ENCODE measurements at places on chromosomes 2 and 18.

- no peak for DNase-seq
Observed at GRCh38 chr2:111930875-111931274, 32.5 kb downstream of the MERTK start.

DNA sequence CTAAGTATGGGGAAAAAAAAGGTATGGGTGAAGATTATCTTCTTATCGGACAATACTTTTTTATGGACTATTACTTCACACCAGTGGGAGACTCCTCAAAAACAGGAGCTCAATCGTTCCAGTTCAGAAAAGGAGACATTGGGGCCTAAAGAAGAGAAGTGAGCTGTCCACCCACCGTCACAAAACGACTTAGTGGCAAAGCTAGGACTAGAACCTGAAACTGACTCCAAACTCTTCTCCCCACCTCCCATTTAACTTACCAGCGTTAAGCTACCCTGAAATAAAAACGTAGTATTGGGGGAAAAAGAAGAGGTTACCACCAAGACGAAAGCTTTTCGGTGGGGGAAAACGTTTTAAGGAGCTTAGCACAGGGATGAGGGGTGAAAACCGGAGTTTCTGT lies 503 bp downstream of the GTF3C3 start:
- DNase-seq: no peak

DNA sequence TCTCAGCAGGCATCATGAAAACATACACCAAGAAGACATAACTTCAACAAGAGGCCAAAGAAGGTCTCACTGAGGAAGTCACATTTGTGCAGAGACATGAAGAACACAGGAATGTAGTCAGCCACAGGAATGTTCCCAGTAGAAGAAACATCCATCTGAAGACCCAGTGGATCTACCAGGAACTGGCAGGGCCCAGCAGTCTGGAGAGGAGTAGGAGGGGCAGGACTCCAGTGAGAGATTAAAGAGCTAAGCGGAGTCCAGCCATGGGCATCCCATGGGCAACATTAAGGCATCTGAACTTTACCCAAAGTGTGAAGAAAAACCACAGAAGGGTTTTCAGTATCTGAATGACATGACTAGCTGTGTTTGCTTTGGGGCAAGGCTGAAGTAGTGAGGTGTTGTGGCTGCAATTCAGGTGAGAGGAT lies 103.1 kb downstream of the UPP2 start:
- DNase-seq: peak; percentile 83

DNA sequence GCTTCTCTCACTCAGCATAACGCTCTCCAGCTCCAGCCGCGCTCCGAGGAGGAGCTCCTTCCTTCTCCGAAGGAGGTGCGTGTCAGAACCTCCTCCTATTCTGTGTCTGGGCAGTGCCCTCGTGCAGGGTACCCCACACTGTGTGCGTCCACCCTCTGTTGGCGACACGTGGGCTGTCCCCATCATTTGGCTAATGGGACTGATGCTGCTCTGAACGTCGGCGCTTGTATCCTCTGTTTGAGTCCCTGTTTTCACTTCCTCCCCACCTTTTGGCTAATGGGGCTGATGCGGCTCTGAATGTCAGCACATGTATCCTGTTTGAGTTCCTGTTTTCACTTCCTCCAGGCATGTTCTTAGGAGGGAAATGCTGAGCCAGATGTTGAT lies 22.2 kb downstream of the KCNG2 start:
- DNase-seq: no peak

DNA sequence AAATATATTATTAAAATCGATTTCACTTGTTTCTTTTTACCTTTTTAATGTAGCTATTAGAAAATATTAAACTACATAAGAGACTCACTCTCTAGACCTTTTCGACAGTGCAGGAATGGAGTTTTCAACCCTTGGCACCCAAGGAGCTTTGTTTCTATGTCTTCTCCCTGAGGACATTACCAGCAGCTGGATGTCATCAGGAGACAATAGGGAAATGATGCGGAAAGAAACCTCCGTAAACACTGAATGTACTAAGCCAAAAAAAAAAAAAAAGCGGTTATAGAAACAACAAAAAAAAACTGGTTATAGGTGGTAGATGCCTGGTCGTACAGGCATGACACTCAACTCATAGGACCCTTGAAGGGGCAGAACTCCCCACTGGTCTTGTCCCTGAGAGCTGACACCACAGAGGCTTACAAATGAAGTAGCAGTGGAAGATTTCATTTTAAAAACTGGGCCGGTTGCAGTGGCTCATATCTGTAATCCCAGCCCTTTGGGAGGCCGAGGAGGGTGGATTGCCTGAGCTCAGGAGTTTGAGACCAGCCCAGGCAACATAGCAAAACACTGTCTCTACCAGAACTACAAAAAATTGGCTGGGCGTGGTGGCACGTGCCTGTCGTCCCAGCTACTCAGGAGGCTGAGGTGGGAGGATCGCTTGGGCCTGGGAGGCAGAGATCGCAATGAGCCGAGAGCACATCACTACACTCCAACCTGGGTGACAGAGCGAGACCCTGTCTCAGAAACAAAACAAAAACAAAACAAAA lies 23.8 kb downstream of the THAP4 start:
- no peak for DNase-seq

- DNase-seq: no peak
Observed at GRCh38 chr18:36328385-36328858, 30.9 kb downstream of the FHOD3 start.

- DNase-seq: no peak
Observed at GRCh38 chr18:28669165-28669564, 492.2 kb upstream of the CDH2 start.

DNA sequence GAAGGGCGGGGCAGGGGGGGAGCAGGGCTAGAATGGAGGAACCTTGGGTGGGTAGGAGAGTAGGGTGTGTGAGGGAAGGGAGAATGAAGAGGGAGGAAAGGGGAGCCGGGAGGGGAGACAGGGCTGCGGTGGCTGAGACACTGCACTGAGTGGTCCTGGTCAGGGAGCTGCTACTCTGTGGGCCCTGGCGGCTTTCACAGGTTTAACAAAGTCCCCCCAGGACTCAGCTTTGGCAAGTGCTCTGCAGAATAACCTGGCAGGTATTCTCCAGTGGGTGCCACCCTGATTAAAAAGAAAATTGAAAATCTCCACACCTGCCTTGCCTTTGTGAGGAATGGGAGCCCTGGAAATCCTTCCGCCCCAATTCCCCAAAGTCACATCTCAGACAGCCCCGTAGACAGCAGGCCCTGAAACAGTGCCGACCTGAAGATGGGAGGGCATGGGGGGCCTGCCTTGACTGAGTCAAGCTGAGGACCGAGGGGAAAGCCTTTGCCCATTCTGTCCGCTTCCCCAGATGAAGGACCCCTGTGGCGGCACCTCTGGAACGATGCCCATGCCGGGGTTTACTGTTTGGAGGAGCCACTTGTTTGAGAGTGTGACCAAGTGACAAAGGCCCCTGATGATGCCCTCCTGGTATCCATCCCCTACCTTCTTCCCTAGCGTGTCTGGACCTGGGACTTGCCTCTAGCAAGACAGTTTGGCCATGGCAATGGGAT lies 43.6 kb upstream of the OTOS start:
- DNase-seq: no peak

- DNase-seq: peak; percentile 40
Observed at GRCh38 chr2:130873700-130874346, 37.1 kb downstream of the ARHGEF4 start.

DNA sequence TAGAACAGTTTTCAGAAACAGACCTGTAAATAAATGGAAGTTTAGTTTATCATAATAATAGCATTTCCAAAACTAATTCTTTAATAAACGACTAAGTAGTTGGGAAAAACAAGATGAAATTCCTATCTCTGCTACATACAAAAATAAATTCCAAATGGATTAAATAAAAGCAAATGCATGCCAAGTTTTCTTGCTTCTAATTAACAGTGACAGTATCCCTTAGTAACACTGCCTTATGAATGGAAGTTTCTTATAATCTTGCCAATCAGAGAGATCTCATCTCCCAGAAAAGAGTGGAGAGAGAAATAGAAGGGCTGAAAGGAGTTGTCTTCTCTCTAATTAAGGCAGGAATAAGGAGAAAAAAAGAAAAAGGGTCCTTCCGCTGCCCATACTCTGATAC lies 133.9 kb downstream of the GFPT1 start:
- no peak for DNase-seq

GRCh38 chr18:22032392-22032961 lies 136.9 kb upstream of the GATA6 start:
- no peak for DNase-seq

DNA sequence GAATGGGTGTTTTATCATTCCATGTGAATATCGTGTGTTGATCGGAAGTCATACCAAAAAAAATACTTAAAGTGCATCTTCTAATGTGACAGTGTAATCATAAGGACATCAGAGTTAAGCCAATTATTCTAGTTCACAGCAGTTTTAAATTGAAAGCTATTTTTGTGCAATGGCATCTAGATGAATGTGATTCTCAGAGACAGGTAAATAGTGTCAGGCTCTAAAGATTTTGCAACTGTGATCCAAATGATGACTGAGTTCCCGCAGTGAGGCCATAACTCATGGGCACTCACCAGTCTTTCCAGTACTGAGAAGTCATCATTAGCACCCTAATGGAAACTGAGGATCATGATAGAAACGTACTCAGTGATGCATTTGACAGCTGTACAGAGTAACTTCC lies 542.6 kb downstream of the PARD3B start:
- no peak for DNase-seq

DNA sequence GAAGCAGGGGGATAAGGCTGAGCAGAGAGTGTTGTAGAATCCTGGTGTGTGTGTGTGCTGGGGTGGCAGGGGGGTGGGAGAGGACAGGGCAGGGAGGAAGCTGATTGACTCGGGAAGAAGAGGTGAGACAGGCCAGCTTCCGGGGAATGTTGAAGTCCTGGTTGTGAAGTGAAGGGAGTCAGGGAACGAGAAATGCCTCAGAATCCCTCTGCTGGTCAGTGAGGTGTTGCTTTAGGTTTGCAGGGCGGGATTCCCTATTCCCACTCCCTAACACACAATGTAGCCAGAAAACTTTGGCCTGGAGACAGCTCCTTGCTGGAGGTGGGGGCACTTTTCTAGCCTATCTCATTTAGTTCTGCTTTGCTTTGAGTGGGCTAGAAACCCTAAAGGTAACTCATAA lies 265.1 kb downstream of the HAUS1 start:
- no peak for DNase-seq

DNA sequence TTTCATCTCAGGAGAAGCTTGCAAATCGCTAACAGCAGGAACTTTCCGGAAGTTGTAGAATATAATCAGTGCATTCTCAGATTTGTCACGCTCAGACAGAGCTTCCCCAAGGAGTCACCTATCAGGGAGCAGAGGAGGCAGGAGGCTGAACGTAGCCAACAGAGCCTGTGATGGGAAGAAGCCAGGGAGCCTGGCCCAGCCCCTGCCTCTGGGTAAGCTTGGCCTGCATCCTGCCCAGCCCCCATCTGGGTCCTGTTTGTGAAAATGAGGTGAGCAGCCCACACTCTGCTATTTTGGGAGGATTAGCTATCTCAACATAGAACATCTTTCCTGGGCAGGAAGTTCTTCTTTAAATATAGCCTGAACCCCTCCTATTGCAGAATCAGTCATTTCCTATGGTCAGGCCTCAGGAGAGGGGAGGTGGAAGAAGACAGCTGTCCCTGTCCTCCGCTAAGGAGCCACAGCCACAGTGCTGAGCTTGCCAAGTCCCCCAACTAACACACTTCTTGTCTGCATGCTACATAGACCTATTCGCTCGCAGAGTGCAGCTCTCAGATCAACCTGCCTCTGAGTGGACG lies 19.2 kb upstream of the PKDCC start:
- DNase-seq: no peak

DNA sequence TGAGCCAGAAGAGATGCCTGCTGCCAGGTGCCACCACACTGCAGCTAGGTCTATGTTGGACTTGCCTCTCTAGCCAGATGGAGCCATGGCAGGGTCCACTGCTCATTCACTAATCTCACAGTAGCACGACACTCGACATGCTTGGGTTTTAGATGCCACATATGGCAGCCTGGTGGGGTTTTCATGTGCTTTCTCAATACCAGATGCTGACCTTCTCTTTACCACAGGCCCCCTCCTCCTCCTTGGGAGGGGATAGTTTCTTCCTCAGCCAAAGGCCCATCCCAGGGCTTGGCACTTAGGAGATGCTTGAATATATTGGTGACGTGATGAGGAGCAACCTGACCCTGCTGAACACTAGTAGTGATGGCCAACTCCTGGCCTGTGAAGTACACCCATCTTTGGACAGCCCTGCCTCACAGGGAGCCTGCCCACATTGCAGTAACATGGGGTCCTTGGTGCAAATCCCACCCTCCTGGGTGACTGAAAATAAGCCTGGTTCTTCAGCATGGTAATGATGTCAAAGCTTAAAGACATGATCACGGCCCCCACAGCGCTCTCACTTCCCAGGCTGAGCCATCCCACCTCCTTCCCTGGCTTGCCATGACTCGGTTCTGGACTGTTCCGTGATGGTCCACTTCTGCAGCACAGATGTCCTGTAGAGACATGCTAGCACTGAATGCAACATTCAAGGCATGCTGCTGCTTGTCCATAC lies 227.5 kb downstream of the SH3RF3 start:
- no peak for DNase-seq

- DNase-seq: no peak
Observed at GRCh38 chr2:216596980-216597509, 36.2 kb upstream of the IGFBP2 start.

GRCh38 chr2:172991031-172991430 lies 84.6 kb upstream of the MAP3K20 start:
- no peak for DNase-seq

GRCh38 chr18:13910986-13911385 lies 4.3 kb downstream of the MC2R start:
- DNase-seq: no peak

DNA sequence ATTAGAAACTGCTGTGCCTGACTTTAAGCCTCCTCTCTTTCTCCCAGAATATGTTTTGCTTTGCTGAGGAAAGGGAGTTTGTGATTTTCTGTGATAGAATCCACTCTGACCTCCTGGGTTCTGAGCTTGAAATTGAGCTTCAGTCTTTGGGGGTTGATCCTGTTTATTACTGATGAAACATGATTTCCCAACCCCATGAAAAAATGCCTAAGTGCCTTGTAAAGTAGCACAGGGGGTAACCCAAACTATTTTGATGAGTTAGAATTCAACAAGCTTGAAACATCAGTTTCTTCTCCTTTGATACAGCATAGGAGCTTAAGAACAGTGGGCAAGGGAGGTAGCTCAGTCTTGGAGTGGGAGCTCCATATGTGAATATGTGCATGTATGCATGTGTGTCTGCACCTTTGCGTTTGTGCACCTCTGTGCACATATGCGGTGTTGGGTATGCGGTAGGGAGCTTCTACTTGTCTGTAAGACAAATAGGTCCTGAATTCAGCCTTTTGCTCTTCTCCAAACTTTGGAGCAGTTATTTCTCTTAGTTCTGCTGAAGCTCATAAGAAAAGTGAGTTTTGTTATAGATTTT lies 364.6 kb downstream of the OSR1 start:
- DNase-seq: no peak

All from smooth muscle cell of the brain vasculature (primary cell).